CD4-positive, alpha-beta T cell (primary cell): ENCODE measurements at places on chromosomes 7 and 10. TPM values are rescaled to one million over a fixed set of nuclear protein-coding genes. Genes with fewer than 3 reads are reported as not detected.
A peak's percentile ranks its signal among the peaks of the same experiment; 100 is the strongest.

Gene VAX1
- total RNA-seq: not detected

Gene ACSM6
- total RNA-seq: not detected

Gene ICA1
- 0.95 TPM for total RNA-seq

DNA sequence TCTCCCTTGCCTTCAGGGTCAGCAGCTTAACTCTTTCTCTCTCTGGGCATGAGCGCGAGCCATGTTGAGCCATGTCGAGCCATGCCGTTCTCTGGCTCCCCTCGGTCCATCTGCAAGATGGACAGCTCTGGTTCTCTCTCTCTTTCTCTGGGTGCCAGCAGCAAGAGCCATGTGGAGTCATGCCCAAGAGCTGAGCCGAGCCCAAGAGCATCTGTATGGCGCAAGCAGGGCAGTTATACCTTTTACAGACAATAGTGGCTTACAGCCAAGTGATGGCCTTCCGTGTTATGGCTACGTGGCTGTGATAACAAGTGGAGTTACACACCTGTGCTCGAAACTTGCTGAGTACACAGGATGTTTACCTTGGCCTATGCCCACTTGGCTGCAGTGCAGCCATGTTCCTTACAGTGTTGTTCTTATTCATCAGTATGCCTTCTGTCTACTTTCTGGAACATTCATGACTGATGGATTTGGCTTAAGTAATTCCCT, 327.7 kb downstream of the GLRX3 start:
- no peak for DNase-seq

DNA sequence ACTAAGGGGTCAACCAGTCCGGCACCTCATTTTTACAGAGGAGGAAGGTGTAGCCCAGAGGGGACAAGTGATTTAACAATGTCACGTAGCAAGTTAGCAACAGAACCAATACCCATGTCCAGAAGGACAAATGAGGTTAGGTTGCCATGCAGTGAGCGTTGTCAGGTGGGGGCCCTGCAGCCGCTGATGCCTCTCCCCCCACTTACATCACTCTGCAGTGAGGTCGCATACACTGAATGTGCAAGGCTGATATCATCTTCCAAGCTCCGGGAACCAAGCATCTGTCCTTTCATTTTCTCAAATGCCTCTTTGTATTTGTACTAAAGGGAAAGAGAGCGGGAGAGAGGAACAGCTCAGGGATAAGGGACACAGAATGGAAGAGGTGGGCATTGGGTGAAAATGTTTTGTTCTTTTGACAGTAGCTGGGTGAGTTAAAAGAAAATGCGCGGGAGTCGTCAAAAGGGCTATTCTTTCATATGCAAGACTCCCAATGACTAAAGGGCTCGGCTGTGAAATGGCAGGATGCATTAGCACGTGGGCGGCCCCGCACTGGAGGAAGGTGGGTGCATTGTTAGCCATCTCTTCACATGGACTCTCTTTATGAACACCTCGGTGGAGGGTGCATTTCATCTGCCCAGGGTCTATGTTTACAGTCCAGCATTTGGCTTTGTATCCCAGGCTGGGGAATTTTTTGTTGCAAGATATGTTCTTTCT, 49.7 kb downstream of the NRAP start:
- no peak for DNase-seq

- DNase-seq: peak; percentile 43
These were observed 24.8 kb downstream of the INPP5F start for GRCh38 chr10:119750391-119751230.

DNA sequence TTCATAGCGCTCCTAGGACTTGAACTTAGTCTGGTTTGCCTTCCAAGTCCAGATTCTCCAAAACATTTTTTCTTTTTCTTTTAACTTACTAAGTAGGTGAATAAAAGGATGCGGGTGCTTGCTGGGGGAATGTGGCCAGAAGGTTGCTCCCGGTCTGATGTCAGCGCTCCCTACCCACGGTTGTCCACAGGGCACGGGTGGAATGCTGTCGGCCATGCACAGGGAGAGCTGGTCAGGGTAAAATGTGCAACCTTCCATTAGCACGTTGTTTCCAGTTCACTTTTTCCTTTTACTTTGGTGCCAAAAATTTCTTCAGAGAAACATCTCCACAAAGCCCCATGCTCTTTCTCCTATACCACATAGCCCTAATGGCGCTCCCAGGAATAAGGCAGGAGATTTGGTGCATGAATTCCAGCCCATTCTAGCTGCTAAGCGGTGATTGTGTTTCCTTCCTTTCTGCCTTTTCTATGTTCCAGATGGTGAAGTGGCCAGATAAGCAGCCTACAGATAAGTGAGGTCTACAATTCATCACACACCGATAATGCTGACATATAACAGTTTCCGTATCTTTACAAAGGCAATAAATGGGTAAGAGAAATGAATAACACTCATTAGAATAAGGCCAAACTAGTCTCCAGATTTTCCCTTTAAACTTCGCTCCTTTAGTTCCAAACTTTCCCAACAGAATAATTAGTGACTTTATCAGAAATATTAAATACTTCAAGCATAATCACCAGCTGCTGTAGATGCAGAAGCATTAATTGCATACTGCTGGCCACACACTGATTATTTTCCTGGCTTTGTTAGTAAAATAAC, 138.3 kb upstream of the FGFR2 start:
- DNase-seq: no peak
